ENCODE measurements at places on chromosomes 4 and X.

DNA sequence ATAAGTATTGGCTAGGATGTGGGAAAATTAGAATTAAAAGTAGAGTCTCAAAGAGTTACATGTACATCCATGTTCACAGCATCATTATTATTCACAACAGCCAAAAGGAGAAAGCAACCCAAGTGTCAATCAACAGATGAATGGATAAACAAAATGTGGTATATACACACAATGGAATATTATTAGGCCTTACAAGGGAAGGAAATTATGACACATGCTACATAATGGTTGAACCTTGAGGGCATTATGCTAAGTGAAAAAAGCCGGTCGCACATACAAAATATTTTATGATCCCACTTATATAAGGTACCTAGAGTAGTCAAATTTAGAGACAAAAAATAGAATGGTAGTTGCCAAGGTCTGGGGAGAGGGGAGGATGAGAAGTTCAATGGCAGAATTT is 80.1 kb downstream of the HUWE1 start:
- DNase-seq = no peak

DNA sequence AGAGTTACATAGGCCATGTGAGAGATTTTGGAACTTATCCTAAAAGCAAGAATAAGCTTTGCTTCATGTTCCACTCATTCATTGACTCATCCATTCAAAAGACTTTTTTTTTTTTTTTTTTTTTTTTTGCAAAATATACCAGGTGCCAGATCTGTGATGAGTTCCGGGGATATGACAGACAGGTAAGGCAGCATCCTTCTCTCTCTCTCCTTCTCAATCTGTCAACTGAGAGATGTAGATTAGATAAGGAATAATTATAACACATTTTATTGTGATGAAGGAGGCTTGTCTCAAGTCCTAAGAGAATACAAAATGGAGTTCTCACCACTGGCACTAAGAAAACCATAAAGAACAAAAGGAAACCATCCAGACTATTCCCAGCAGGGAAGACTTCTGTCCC is 190.2 kb upstream of the CPEB2 start:
- DNase-seq = no peak

- DNase-seq = no peak
Observed at GRCh38 chrX:13346646-13347045, 26.8 kb upstream of the ATXN3L start.

- no peak for DNase-seq
Observed at GRCh38 chr4:172134521-172134920, 321.3 kb downstream of the GALNTL6 start.

DNA sequence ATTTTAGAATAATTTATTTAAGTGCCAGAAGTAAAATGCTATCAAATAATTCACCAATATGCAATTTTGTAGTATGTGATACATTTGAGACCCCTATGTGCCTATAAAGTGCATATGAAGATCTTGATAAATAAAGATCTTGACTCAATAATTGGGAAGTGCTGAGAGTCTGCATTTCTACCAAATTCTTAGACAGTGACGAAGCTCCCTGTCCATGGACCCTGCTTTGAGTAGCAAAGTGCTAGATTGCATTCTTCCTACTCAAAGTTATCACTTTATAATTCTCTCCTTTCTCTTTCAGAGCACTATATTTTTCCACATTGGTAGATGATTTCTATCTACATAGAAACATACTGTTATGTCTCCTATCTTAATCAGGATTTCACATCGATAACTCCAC is 1393.9 kb downstream of the ARAP2 start:
- DNase-seq = no peak

GRCh38 chrX:48937054-48937907 is 18.5 kb upstream of the PIM2 start:
- peak; percentile 92 for DNase-seq

- DNase-seq = no peak
Observed at GRCh38 chrX:479273-479981, 92.7 kb upstream of the PPP2R3B start.
